Natural killer cell treated with Interleukin-12 subunit alpha and Interleukin-12 subunit beta and Interleukin-15 and Interleukin-18, amount 100 ng/mL, for 72 hours (primary cell): ENCODE measurements at places on chromosomes 7 and 10.

DNA sequence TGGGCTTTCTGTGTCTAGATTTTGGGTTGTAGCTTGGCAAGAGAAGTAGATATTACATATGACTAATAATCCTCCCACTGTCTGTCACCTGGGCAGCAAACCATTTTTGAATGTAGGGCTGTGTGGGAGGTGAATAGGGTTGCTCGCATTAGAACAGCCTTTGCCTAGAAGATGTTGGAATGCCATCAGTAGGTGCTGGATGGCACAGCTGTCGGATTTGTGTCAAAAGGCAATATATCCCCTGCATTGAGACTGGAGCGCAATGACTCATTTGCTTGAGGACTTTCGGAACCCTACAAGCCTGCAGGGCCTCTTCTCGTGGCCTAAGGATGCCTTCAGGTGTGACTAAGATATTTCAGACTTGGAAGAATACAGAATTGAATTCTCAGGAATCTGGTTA lies 323.8 kb downstream of the GPR158 start:
- DNase-seq, result no peak

DNA sequence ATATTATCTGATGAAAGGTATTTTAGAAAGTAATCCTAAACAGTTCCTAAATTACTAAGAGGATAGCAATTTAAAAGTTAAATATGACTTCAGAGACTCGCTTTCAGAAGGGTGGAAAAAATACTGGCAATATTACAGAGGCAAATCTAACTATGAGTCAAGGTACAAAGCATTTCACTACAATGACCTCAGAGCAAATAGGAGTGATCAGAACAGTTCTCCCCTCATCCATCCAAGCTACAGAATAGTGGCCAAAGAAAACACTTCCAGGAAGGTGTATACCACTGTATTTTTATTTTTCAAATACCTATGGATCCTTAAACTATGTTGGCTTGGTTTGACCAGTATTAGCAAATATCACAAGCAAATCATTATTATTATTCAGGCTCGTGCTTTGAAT lies 112.8 kb upstream of the ODAD2 start:
- no peak for DNase-seq

- no peak for DNase-seq
Measured at GRCh38 chr7:95672434-95672833, 76.1 kb upstream of the PDK4 start.

DNA sequence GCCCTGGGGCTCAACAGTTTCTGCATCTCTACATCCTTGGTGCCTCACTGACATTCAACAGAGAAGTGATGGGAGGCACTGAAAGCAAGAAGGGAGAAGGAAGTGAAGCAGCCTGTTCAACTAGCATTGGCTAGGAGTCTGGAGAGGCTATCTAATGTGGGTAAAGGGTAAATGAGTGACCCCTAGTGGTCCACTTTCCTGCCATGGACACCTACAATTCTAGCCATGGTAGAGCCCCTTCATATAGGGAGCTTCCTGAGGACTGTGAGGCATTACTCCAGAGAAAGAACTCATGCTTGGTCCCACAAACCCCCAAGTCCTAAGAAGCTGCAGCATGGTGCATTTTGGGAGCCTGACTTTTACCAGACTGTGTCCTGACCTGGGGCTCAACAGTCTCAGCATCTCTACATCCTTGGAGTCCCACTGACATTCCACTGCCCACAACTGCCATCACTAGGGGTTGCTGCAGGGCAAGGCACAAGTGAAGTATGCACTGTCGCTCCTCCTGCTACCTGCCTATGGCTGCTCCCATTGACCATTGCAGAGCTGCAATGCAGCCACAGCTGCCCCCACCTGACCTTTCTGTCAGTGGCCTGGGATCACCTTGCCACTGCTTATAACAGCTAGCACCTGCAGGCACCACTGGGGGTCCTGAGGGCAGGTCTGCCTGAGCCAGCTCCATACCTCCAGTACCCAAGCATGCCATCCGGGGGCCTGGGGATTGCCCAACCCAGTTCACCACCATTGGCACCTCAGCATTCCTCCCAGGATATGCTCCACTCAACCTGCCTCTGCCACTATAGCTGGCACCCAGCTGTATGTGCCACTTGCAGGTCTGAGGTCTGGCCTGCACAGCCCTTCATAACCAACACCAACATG lies 44.1 kb upstream of the CDK6 start:
- DNase-seq, result no peak

GRCh38 chr7:151798851-151799448 lies 78.0 kb downstream of the PRKAG2 start:
- DNase-seq, result no peak

DNA sequence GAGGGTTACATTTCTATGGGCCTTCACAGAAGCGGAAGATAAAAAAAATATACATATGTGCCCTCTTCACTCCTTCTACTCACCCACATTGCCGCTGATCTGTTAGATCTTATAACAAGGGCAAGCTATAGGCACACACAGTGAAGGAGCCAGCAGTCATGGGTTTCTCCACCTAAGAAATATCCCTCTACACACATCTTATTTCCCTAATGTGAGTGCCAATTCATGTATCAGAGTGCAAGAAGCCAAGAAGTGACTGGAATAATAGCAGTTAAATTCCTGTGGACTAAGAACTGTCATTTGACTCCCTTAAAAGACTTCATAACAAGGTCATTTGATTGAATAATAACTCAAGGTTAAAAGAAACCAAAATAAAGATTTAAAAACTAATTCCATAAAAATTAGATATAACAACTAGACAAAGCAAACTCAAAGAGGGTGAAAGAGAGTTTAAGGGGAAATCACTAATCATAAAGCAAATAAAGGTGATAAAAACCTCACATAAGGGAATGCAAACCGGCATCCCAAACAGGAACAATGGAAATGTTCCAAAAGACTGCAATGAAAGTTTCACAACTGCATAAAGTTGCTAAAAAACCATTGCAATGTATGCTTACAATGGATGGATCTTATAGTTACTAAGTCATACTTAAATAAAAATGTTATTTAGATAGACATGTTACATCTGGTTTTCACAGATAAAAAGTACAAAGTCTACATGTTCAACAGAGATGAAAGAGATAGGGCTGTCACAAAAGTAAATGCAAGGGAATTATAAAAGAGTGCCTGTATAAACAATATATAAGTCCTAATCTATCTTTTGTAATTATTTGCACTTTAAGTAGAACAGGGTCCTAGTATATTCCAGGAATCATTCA lies 42.8 kb downstream of the ARHGAP21 start:
- DNase-seq, result no peak

- DNase-seq, result no peak
Measured at GRCh38 chr7:596819-597182, 77.2 kb upstream of the PDGFA start.

- DNase-seq, result no peak
Measured at GRCh38 chr7:39958038-39958437, 8.0 kb downstream of the CDK13 start.

- no peak for DNase-seq
Measured at GRCh38 chr10:118980870-118981269, 48.6 kb upstream of the NANOS1 start.

- DNase-seq, result no peak
Measured at GRCh38 chr10:26715137-26715487, 17.6 kb downstream of the PDSS1 start.
